ENCODE measurements at places on chromosomes 6 and 20.

DNA sequence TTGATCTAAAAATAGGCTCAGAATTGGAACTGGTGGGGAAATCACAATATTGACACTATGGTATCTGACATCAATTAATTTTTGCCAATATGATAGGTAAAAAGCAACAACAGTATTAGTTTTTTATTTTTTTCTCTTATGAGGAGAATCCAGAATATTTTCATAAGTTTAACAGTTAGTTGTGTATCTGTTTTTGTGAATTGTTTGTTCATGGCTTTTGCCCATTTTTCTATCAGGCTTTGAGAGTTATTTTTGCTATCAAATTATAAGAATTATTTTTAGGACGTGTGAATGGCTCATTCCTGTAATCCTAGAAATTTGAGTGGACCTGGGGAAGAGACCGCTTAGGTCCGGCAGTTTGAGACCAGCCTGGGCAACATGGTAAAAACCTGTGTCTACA is 608.6 kb upstream of the ADGRB3 start:
- no peak for DNase-seq

- peak; percentile 35 for DNase-seq
Observed at GRCh38 chr6:160667639-160668481, 3.8 kb upstream of the LPA start.

DNA sequence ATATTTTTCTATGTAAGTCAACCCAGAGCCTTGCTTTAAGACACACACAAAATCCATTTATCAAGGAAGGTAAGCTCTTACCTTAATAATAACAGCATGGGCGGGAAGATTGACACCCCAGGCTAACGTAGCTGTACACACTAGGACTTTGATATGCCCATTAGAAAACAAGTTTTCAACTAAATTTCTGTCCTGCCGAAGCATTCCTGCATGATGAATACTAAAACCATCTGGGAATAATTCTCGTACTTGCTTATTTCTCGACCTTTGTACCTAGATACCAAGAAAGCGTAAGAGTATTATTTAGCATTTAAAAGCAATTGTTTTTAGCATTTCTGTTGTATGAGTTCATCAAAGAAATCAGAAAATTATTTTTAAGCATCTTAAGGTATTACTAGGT is 197.5 kb upstream of the SIM1 start:
- DNase-seq = no peak

DNA sequence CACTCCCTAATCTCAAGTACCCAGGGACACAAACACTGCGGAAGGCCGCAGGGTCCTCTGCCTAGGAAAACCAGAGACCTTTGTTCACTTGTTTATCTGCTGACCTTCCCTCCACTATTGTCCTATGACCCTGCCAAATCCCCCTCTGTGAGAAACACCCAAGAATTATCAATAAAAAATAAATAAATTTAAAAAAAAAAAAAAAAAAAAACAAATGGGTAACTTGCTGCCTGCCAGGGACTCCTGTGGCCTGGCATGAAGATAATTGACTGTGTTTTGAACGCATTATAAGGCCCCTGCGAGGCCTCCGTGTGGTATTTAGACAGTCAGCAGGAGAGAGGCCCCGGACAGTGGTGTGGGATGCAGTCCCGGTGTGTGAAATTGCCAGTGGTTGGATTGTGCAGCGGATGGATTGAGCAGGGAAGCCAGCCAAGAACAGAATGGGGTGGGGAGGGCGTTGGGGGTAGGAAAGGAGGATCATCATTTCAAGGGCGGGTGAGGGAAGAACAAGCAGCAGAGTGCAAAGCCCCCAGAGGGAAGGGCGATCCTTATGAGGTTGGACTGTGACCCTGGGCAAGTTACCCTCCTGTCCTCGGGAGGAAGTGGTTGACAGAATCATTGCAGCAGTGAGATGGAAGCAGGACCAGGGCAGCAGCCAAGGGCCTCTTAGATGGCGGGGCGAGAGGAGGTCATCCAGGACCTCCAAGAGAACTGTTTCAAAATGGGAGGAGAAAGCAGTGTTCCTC is 43.3 kb downstream of the PPARD start:
- no peak for DNase-seq

GRCh38 chr6:88661136-88661535 is 302.3 kb downstream of the RNGTT start:
- no peak for DNase-seq

GRCh38 chr6:163983679-163984078 is 569.2 kb downstream of the QKI start:
- DNase-seq = no peak

DNA sequence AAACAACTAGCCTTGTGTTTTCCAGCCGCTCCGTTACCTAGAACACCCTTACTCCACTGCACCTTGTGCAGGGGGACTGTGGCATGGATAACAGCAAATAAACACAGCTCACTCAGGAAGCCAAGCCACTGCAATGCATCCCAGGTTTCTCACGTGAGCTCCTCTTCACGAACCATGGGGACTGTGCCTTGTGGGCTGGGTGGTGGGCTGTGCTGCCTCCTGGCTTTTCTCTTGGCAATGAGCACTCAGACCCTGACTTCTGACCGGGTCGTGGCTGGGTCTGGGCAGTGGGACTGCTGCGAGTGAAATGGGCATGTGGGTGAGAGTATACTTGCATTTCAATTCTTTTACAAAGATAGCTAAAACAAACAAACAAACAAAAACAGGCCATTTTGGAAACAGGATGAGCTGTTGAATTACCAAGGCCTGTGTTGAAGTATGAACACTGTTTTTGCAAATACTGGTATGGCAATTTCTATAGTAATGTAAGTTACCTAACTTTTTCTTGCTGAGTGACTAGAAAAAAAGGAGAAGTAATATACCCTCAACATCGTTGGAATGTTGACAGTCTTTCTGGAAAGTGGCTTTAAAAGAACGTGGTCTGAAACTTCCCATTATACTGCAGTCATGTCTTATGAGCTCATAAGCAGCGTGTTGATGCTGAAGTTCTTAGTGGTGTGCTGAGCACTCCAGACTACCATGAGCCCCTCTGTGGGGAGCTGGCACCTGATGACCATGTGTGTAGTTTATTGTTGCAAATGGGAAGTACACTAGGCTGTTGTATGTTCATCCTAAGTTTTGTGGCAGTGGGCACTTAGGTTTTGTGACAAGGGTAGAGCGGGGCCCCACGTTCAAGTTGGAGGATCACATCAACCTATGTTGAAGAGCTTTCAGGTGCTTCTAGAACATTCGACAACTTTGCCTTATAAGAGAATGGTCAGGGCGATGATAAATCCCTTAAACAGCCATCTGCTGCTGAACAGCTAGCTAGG is 120.4 kb downstream of the ARMC2 start:
- DNase-seq = no peak

- DNase-seq = no peak
Observed at GRCh38 chr6:169249057-169249456, 4.6 kb downstream of the THBS2 start.

DNA sequence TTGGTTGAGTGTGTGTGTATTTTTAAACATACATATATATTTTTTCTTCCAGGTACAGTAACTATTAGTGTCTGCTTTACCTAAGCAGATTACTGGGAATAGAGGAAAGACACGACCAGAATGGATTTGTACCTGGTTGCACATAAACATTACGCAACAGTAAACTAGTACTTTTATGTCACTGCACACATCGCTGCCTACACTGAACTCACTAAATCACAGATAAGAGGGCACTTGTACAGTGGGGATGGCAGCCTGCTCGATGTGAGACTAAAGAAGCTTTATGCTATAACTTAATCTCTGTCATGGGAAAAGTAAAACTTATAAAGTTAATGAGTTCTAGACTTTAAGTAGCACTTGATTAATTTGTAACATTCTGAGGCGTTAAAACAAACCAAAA is 89.5 kb upstream of the SIM1 start:
- no peak for DNase-seq

GRCh38 chr6:68279793-68280557 is 355.1 kb upstream of the ADGRB3 start:
- DNase-seq = no peak
